ENCODE measurements at places on chromosomes 16 and 17.

- DNase-seq = no peak
These were observed 26.1 kb downstream of the SPG7 start for GRCh38 chr16:89534252-89534756.

DNA sequence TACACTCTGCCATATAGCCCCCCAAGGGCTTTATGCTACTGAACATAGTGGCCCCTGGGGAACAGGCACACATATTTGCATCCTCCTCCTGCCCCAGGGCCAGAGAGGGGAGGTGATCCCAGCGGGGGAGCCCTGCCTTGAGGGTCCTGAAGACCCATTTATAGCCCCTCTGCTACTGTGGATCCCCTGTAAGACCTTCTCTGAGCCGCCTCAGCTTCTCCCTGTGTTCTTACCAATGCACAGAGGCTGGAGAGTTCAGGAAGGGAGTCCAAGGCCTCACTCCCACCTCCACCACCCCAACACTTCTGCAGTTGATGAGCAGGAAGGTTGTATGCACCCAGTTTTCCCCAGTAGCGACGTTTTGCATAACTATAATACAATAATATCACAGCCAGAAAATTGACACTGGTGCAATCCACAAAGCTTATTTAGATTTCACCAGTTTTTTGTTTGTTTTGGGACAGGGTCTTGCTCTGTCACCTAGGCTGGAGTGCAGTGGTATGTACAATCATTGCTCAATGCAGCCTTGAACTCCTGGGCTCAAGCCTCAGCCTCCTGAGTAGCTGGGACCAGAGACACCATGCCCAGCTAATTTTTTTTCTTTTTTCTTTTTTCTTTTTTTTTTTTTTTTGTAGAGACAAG, 1.3 kb upstream of the FAM83G start:
- DNase-seq = no peak

GRCh38 chr16:87324411-87325275, 7.5 kb upstream of the C16orf95 start:
- DNase-seq = peak; percentile 12

DNA sequence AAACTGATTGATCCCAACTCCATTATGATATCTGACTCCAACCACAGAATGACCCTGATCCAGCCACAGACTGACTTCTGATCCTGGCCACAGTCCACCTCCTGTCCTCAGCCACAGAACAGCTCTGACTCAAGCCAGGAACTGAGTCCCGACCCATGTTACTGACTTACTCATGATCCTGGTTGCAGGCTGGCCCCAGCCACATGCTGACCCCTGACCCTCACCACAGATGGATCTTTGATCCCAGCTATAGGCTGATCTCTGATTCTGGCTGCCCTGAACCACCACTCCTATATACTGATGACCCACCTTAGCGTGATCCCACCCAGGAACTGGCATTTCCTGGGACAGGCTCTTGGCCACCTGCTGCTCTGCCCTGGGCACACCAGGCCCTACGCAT, 32.2 kb upstream of the IL21R start:
- DNase-seq = no peak

GRCh38 chr16:88702371-88703210, 3.6 kb downstream of the RNF166 start:
- DNase-seq = no peak

DNA sequence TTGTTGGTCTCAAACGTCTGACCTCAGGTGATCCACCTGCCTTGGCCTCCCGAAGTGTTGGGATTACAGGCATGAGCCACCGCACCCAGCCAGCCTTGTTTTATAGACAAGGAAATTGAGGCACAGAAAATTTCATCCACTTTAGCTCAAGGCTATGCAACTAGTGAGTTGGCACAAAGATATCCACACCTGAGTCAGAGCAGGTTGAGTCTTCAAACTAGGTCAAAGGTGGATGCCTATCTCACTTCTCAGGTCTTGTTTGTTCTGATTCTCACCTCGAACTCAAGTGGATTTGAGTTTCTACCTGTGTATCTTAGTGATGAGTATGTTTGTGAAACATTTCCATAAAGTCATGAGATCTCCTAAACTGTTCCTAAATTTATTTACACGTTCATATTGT, 35.6 kb upstream of the GAS7 start:
- no peak for DNase-seq

DNA sequence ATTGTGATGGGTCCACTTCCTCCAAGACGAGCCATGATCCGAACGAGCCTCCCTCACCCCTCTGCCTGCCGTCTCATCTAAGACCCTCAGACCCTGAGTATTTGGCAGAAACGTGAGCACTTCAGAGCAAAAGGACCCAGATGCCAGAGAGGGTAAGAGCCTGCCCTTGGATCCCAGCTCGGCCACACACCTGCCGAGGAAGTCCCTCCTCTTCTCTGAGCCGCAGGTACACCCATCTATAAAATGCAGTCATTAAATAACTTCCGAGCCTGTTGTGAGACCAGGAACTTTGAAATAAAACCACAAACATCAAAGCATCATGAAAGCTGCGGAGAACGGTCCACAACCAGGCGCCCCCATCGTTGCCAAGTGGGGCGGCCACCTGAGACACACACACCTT, 64.8 kb upstream of the DOC2B start:
- DNase-seq = no peak

DNA sequence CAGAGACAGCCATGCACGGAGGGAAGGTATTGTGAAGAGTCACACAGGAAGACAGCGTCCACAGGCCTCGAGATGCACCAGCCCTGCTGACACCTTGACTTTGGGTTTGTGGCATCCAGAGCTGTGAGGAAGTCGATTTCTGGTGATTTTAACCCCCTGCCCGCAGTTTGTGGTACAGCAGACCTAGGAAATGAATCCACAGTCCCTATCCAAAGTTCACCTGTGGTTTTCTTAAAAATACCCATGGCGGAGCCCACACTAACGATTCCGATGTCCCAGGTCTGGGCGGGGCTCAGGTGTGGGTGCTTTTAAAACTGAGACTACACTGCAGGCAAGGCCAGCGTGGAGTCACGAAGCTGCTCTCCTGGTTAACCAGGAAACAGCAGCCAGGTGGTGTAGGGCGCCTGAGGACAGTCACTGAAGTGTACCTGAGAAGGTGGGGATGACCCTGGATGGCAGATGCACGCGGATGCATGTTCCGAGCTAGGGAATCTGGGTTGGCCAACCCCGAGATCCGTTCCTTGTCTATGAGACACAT, 14.4 kb upstream of the MEAK7 start:
- peak; percentile 41 for DNase-seq

- DNase-seq = no peak
These were observed 45.9 kb downstream of the ABAT start for GRCh38 chr16:8720080-8720966.

DNA sequence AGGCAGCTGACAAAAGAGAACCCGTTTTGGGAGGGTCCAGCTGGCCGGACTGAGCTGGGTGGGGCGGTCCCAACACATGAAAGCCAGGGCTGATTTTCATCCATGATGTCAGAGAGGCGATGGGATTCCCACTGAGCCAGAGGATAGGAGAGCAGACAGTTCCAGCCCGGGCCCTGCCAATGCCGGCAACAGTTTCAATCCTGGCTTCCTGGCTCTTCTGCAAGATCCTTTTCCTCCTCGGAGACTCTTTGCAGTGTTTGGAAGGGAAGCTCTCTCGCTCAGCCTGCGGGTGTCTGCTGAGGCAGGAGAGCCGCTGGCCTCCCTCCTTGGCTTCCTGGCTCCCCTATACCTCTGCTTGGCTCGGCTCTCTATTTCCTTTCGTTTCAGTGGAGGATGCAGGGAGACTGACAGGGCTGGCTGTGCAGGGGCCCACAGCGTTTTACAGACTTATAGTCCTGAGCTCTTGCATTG, 145.5 kb upstream of the SOX9 start:
- no peak for DNase-seq

- DNase-seq = no peak
These were observed 33.0 kb downstream of the ANKFN1 start for GRCh38 chr17:56186222-56186786.

DNA sequence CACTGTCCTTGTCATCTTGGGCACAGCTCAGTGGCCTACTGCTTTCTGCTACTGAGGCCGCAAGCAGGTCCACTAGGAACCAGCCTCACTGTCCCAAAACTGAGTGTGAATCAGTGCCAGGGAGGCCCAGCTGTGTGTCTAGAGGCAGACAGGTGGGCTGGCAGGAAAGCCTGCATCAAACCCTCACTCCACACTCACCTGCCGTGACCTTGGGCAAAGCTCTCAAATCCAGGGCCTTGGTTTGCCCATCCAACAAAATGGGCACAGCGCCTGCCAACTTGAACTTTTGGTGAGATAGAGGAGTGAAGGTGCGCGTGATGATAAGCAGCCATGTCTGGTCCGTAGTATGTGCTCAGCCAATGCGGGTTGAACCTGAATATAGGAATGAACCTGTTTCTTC, 14.8 kb downstream of the ATP2C2 start:
- DNase-seq = no peak

- DNase-seq = no peak
These were observed 108.3 kb downstream of the ZNF423 start for GRCh38 chr16:49747654-49748053.

DNA sequence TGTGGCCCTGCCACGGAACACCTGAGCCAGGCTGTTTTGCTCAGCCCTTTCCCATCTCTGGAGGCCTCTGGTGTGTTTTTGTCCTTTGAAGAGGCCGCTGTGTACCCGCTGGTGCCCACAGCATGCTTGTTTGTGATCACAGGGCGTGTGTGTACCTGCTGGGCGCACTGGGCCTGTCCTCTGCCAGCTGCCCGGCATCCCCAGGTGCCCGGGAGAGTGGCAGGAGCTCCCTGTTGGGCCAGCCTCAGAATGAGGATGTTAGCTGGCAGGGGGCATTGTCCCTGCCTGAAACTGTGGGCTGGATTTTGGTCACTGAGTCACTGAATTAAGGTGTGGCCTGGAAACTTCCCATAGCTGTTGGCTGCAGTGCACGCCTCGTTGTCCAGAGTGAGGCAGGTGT, 31.1 kb downstream of the BAIAP2 start:
- DNase-seq = no peak

- no peak for DNase-seq
These were observed 223.2 kb downstream of the ZFHX3 start for GRCh38 chr16:72824761-72825160.

DNA sequence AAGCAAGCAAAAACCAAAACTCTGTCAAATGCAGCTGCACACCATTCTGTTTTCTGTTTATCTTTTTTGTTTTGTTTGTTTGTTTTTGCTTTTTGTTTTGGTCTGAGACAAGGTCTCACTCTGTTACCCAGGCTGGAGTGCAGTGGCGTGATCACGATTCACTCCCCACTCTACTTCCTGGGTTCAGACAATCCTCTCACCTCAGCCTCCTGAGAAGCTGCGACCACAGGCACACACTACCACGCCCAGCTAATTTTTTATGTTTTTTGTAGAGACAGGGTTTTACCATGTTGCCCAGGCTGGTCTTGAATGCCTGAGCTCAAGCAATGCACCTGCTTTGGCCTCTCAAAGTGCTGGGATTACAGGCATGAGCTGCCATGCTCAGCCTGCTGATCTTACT, 19.3 kb upstream of the SLFN13 start:
- no peak for DNase-seq

DNA sequence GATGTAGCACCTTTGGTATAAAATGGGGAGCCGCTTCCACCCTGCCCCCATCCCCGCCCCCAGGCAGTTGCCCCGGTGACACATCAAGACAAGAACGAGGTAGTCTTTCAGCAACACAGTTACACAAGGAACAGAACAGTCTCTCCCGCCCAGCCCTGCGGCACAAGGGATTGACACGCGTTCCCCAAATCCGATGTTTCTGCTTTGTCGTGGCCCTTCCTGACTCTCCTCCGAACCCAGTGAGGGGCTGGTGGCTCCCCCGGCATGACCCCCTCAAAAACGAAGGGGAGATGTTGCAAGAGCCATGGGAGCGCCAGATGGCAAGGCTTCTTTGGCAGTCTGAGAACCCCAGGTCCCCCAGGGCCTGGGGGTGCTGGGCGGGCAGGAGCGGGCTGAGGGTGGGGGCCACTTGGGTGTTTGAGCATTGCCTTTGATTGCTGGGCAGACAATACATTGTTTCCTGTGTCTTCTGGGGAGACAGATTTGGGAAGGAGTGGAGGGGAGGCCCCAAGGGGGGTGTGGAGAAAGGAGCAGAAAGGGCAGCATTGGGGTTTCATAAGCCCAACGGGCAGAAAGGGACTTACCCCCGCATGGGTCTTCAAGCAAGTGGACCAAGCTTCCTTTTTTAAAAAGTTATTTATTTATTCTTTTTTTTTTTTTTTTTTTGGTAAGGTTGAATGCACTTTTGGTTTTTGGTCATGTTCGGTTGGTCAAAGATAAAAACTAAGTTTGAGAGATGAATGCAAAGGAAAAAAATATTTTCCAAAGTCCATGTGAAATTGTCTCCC, 16.6 kb downstream of the COL1A1 start:
- DNase-seq = no peak

DNA sequence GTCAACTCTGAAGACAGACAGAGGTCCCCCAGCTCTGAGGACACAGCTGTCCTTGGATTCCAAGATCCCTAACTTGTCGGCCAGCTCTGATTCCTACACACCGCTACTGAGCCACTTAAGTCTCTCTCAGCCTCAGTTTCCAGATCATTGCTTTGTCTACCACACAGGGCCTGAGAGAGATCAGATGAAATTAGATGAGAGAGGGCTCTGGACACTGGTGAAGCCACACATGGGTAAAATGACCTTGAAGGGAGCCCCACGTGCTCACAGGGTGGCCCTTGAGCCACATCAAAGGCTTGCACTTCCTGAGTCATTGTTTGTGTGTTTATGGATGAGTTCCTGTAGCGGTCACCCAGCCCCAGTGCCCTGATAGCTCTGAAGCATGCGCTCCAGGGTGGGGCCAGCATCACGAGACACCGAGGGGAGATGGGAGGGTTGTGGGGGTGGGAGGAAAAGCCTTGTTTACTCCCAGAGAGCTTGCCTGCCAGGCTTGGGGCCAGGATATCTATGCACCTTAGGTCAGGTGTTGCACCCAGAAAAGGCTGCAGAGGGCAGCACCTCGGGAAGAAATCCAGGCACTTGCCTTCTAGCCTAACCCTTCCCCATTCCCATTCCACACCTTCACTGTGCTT, 32.7 kb upstream of the SLC6A2 start:
- DNase-seq = no peak

- DNase-seq = no peak
These were observed 48.3 kb downstream of the ATP2C2 start for GRCh38 chr16:84416407-84417321.

DNA sequence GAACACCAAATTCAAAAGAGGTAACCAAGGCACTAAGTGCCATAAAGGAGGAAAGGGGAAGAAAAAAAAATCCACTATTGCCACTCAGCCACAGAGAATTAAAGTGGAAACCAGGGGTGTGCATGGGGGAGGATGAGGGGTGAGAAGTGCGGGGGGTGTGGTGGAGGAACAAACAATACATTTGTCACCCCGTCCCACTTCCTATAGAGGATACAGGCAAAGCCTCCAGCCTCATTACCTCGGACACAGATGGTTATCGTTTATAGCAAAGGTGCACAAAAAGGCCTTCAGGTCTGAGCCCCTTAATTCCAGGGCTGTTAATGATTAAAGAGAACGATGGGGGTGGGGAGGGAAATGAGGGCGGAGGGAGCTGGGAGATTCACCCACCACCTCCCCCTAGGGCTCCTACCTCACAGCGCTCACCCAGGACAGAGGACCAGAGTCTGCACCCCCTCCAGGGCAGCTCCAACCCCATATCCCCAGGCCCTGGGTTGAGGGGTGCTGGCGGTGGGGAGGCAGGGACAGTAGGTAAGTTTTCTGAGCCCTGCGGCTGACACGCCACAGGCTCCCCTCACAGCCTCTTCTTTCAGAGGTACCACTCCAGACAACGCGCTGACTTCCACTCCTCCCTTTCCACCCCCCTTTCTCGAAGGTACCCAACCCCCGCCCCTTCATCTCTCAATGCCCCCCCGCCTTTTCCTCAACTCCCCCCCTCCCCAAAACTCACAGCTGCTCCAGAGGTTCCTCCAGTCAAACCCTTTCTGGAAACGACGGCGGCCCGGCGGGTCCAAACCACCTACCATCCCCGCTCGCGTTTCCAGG, 470 bp downstream of the DCUN1D3 start:
- DNase-seq = no peak

- DNase-seq = no peak
These were observed 287.3 kb downstream of the WWOX start for GRCh38 chr16:78386557-78387324.

All from stimulated activated CD8-positive, alpha-beta memory T cell treated with anti-CD3 and anti-CD28 coated beads, Interleukin-7, amount 100 ng/mL, for 4 hours (primary cell).